Stimulated activated CD4-positive, alpha-beta T cell treated with anti-CD3 and anti-CD28 coated beads, Interleukin-4, amount 100 ng/mL, for 4 hours (primary cell): ENCODE measurements at places on chromosomes 5 and 9.

DNA sequence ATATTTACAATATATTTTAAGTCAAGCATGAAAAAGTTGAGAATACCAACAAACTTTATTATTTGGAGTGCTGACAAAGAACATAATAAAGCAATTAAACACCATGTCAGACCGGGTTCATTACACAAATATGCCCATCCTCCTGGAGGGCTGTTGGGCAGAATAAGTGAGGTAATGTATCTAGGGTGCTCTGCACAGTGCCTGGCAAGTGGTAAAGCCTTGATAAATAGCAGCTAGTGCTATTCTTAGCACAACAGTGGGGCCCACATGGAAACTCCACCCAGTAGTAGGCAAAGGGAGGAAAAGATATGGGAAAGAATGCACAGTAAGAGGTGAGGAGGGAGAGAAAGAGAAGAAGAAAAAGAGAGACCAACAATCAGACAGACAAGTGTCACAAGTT lies 97.7 kb downstream of the SLC1A3 start:
- DNase-seq, result no peak

DNA sequence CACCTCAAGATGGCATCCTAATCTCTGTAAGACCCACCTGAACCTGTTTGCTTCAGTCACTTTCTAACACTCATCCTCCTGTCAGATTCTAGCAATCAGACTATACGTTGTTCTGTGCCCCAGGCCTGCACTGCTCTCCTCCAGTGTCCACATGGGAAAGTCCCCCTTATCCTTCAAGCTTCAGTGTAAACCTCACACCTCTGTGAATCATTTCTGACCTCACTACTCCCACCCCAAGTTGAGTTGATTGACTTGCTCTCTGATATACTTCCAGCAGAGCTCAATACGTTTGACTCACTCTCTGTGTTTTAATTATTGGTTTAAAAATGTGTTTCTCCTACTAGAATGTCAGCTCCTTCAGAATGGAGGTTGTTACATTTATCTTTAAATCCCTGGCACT lies 240.2 kb downstream of the FBXL17 start:
- DNase-seq, result no peak

DNA sequence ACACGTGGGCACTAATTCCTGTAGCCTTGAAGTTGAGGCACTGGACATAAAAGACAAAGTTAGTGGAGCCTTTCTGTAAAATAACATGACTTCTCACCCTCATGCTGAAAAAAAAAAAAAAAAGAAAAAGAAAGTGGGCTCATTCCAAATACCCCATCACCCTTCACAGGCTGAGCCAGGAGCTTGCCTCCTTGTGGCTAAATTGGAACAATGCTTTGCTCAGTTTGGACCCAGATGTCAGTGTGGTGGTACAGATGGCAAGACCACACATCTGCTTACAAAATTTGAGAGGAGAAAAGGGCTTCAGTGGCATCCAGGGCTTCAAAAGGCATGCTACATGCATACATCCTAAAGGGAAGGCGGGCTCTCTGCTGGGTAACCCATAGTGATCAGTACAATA lies 342.8 kb downstream of the EBF1 start:
- no peak for DNase-seq

DNA sequence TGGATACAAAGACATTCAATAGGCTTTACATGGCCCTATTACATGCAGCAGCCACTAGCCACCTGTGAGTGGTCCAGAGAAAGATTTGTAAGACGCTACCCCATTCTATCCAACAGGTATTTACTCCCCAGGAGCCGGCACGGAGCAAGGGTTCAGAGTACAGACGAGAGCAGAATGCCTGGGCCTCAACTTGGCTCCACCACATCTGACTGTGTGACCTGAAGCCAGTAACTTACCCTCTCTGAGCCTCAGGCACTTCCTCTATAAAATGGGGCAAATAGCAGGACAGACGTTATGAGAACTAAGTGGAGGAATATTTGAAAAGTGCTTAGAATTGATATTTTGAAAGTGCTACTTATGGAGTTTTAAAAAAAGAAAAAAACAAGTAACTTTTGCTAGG lies 100.0 kb downstream of the TLE1 start:
- no peak for DNase-seq

GRCh38 chr5:63323926-63324325 lies 638.3 kb downstream of the HTR1A start:
- DNase-seq, result no peak

GRCh38 chr9:112043423-112043822 lies 131.7 kb downstream of the SUSD1 start:
- no peak for DNase-seq

- peak; percentile 41 for DNase-seq
These were observed 30.9 kb downstream of the GALNT10 start for GRCh38 chr5:154221371-154221896.

DNA sequence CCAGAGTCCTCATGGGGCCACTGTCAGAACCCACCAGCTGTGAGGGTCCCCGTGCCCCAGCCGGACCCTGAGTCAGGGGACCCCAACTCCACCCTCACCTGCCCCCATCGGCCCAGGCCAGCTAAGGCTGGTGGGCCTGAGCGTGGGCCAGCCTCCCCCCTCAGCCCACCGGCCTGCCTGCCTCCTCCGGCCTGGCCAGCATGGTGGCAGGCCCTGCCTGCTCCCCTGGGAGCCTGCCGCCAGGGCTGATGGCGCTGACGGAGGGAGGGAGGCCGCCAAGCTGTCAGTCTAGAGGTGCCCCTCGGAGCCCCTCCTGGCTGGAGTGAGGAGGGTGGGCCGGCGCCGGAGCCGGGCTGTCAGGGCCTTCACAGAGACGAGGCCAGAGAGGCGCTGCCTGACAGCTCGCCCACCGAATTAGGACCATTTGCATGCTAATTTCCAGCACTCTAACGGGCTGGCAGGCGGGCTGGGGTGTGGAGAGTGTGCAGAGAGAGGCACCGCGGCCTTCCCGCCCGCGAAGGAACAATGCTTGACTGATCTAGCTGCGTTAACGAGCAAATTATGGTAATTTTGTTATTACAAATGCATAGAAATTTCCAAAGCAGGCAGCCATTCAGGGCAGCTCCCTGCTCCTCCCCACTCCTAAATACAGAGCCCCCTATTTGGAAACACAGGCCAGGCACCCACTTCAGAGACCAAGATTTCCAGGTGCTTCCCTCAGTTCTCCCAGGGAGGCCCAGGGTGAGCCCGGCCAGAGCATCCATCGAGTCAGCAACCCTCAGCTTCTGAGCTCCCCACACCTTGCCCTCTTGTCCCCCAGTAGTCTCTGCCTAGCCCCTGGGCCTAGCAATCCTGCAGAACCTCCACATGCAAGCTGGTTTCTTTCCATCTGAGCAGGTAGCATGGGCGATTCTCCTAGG lies 169.3 kb downstream of the PAX5 start:
- DNase-seq, result no peak

GRCh38 chr9:26296910-26297572 lies 595.6 kb downstream of the CAAP1 start:
- no peak for DNase-seq

DNA sequence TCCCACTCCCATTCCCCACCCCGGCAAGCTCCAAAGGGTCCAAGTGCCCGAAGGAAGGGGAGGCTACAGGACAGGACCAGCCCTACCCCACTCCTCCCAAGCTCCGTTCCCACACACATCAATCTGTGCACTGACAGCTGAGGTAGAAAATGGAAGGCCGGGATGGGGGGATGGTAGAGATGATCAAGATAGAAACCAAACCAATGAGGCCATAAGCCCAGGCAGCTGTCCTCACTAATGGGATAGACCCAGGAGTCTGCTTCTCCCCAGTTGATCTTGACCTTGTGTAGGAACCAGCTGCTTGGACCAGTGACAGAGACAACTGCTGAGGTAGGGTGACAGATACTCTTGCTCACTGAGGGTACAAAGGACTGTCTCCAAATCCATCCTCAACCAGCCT lies 38.6 kb downstream of the B4GALT1 start:
- DNase-seq, result no peak

GRCh38 chr5:82142217-82142841 lies 135.8 kb downstream of the RPS23 start:
- DNase-seq, result no peak

GRCh38 chr5:395921-396530 lies 47.0 kb upstream of the EXOC3 start:
- DNase-seq, result no peak

DNA sequence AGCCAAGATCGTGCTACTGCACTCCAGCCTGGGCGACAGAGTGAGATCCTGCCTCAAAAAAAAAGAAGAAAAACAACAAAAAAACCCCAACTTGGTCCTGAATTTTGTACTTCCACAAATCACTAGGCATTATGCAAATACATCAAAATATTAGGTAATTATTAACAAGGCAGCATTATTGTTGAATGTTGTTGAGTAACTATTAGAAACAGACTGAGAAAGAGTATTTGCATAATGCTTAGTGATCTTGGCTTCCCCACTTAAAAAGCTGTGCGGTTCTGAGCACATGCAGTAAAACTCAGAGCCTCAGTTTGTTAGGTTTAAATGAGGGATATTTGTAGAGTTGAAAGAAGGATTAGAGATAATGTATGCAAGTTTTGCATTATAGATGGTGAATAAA lies 64.2 kb downstream of the SCAMP1 start:
- DNase-seq, result no peak

- DNase-seq, result no peak
These were observed 1.7 kb upstream of the PAX5 start for GRCh38 chr9:37035648-37036370.

DNA sequence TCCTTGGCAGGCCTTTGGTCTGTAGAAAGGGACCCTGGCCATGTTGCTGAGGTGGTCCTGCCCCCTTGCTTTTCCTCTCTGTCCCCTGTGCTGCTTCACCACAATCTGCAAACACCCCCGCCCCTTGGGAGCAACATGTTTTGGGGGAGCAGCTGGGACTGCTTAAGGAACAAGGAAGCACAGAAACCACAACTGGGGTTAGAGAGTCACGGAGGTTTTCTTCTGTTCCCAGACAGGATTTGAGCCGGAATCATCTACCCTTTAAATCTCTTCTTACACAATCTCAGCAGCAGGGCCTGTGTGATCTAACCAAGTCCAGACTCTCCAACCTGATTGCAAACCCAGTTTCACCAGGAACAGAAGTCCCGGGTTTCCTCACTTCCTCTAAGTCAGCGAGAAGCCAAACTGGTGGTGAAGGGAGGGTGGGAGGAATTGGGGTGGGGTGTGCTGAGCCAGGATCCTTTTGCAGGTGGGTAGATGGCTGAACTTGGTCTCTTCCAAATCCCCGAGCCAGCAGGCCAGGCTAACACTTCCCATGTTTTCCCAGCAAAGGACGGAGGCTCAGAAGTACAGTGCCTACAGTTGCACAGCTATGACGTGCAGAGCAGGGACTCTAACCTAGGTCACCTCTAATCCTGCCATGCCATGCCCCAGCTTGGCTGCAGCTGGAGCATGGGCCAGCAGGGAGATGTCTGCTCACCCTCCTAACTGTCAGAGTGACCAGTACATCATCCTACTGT lies 25.0 kb downstream of the SH3PXD2B start:
- no peak for DNase-seq

GRCh38 chr9:97794666-97795065 lies 58.4 kb upstream of the FOXE1 start:
- no peak for DNase-seq

- no peak for DNase-seq
These were observed 25.2 kb downstream of the GLT6D1 start for GRCh38 chr9:135613946-135614805.

DNA sequence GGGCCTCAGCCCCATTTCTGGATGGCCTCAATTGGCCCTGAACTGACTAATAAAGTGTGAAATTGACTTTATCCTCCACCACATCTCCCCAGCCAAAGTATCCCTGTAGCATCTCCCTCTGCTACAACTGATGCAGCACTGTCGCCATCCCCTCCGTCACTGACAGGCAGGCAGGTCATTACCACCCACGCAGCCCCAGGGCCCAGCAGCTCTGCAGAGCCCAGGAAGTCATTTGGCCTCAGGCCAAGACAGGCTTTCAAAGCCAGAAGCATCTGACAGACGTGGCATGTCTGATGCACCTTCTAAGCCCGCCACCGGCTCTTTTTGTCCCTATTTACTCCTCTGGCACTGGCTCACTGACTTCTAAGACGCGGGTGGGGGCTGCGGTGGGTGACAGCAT lies 65.3 kb downstream of the ARHGEF37 start:
- DNase-seq, result peak; percentile 4

DNA sequence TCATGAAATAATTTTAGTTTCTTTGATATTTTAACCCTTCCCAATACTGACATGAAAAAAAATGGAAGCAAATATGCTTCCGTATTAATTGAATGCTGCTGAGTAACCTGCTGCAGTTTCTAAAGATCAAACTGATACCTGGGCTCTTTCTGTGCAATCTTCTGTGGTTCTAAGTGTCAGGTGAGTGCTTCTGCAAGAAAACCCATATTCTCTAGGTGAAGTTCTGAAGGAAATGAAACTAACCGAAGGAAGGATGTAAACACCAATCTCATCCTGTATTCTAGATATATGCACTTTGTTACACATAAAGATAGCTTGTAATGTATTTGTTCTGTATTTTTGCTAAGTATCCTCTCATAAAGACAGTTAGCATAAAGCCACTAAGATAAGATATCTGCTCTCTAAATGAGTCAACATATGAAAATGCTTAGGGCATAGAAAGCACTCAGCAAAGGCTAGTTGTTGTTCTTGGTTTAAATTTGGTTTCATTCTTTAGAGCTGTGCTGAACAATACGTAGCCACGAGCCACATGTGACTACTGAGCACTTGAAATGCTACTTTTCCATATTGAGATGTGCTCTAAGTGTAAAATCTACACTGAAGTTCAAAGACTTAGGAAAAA lies 52.0 kb downstream of the ITGA2 start:
- DNase-seq, result no peak

- no peak for DNase-seq
These were observed 21.0 kb downstream of the RUSC2 start for GRCh38 chr9:35510754-35511428.

DNA sequence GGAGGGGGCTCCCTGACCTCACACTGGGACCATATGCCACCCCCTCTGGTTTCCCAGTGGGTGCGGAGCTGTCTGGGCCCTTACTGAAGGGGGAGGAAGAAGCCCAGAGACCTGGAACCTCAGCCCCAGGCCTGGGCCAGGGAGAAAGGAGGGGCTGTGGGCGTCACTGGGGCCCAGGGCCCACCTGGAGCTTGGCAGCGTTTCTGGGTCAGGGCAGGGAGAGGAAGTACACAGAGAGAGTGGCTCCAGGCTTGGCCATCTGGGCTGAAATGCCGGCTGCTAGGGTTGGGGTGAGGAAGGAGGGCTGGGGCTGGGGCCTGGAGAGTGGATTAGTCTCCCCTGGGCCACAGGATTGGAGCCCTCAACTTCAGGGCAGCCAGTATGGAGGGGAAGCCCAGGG lies 6.4 kb upstream of the DAB2IP start:
- no peak for DNase-seq

DNA sequence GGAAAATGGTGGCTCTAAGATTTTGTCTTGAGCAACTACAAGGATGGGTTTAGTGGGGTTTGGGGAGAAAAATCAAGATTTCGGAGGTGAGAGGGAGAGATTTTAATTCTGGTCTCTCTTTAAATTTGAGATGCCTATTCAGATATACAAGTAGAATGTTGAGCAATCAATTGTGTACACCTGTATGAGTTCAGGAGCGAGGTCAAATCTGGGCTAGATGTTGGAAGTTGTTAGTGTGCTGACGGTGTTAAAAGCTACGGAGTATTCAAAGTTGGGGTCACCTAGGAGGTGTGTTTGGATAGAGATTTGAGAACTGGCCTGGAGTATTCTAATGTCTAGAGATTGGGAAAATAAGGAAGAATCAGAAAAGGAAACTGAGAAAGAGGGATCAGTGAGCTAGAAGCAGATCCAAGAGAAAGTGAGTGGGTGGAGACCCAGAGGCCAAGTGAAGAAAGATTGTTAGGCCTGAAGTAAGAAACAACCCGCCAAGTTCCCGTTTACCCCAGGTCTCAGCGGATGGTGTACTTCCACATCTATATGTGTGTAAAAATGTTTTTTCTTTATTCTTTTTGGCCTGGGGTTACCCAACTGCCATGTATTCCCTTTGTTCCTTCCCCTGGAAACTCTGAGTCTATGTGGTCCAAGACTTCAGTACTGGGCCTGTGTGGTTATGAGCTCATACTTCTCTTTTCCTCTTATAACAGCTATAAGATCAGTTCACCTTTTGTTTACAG lies 11.9 kb upstream of the ARHGAP26 start:
- DNase-seq, result no peak
